ENCODE measurements at places on chromosomes 1 and 21. TPM values are rescaled to one million over a fixed set of nuclear protein-coding genes. Genes with fewer than 3 reads are reported as not detected.

The MCOLN3 gene
- 5.9 TPM for polyA plus RNA-seq

The HTR6 gene
- not detected for polyA plus RNA-seq

GRCh38 chr1:68703921-68704354 is 207.1 kb upstream of the DEPDC1 start:
- DNase-seq = no peak

DNA sequence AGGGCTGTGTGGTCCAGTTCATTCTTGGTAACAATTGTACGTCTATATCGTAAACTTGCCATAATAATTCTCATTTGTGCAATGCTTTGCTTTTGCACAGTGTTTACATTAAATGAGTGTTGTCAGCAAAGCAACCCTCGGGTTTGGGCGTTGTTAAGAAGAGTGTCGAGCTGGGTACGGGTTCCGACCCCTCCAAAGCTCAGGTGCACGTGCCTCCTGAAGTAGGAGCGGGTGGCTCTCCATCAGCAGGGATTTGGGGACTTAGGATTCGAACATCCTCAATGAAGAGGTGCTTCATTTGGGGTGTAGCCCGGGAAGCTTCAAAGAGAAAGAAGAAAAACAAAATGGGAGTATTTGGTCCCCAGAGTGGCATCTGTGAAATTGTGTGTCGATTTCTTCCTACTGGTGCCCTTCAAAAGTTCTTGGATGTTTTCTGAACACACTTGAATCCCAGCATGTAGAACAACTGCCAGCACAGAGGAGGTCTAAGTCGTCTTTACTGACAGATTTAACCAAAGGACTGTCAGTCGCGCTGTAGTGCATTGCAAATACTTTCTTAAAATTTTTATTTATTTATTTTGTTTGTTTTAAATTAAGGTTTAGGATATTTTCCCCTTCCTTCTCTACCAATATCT is 1.1 kb downstream of the TRIM58 start:
- no peak for DNase-seq

DNA sequence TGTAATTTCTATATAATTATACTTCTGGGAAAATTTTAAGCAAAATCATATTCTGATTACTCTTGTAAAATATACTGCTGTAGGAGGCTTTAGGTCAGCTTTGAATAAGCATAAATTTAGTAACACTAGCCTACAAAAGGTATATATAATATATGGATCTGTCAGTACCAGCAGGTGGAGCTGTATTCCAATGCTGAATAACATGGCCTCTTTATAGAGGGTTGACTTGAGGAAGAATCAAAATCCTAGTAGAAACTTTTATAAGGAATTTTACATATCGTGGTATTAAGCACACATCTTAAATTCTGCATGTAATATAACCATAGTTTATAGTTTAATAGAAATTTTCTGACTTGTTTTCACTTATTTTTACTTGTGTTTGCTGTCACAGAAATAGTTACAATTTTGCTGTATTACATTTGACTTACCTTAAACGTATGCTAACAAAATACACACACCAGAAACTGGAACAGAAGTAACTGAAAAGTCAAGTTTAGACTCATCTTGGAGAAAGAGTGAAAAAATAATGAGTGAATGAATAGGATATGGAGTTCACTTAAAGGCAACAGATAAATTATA is 79.3 kb downstream of the HMCN1 start:
- peak; percentile 70 for DNase-seq

The COL11A1 gene
- 46.0 TPM for polyA plus RNA-seq

- no peak for DNase-seq
These were observed 727.8 kb upstream of the ADAMTS5 start for GRCh38 chr21:27694667-27695066.

DNA sequence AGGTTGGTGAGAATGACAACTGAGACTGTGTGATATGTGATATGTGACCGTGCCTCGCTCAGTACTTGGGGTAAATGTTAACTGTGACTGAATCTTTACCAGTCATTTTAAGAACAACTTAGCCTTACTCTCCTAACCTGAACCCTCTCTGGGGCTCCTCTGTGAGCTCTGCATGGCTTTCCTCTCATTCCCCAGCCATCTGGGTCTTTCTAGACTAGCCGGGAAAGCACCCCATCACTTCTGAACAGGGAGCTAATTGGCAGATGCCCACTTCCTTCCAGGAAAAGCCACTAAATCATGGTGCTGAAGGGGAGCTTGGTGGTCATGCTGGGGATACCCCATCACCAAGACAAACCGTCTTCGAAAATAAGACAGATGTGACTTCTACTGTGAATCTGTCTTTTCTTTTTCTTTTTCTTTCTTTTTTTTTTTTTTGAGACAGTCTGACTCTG is 16.5 kb upstream of the FOXO6 start:
- DNase-seq = no peak

The ZBTB8A gene
- polyA plus RNA-seq = 9.4 TPM

The LENEP gene
- 0.24 TPM for polyA plus RNA-seq

The FHAD1 gene
- 1.7 TPM for polyA plus RNA-seq
